ENCODE measurements at places on chromosomes 3 and 15.

- DNase-seq, result no peak
These were observed 64.5 kb downstream of the CDAN1 start for GRCh38 chr15:42672444-42672843.

GRCh38 chr3:25584011-25584789, 80.5 kb downstream of the TOP2B start:
- DNase-seq, result no peak

DNA sequence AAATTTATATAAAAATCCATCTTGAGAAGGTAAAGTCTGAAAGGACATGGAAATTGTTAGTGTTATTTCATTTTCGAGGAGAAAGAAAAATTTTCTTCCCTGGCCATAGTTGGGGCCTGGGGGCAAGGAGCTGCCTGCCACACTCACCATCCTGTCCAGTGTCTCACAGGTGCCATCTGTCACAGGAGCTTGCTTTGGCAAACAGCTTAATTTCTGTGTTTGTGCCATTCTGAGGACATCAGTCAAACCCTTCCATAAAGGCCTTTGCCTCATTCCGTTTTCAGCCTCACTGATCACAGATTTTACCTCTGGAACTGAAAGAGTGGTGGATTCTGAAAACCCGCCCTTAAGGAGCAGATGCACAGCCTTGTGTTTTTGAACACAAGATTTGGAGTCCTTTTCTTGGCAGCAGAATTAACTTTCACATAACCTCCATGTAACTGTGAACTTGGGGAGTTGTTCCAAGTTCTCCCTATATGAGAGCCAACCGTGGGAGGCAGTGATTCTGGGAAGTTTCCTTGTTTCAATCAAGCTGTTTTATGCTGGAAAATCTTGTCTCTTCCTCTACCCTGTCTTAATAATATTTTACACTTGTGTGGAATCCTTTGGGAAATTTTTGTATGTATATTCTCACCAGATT, 254.7 kb downstream of the CACNA2D3 start:
- DNase-seq, result no peak

DNA sequence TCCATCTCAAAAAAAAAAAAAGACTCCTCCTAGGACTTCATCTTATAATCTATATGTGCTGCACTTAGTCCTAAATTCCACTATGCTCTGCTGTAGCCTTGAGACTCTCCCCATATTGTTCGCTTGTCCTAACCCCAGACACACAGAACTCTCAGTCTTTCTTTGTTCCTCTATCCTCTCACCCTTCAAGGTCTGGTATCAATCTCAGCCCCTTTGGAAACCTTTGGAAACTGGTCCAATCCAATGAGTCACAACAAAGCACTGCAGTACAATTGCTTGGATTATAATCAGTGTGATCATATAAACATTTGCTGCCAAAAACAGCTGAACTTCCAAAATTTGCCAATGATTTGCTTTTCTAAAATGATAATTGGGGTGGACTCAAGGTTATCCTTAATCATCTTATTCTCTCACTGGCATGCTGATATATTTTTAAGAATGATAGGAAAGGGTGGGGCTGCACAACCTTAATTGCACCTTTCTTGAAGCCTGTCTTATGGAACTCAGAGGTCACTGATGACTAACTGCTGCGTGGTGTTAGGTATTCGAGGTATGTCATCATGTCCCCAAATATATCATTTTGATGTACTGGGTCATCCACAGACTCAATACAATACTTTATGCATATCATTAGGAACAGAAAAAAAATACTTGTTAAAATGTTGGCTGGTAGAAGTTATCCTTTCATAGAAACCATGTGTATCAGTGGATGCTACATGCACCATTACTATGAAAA, 756.7 kb downstream of the NR2F2 start:
- no peak for DNase-seq

- no peak for DNase-seq
These were observed 147.0 kb upstream of the VEPH1 start for GRCh38 chr3:157650172-157650571.

DNA sequence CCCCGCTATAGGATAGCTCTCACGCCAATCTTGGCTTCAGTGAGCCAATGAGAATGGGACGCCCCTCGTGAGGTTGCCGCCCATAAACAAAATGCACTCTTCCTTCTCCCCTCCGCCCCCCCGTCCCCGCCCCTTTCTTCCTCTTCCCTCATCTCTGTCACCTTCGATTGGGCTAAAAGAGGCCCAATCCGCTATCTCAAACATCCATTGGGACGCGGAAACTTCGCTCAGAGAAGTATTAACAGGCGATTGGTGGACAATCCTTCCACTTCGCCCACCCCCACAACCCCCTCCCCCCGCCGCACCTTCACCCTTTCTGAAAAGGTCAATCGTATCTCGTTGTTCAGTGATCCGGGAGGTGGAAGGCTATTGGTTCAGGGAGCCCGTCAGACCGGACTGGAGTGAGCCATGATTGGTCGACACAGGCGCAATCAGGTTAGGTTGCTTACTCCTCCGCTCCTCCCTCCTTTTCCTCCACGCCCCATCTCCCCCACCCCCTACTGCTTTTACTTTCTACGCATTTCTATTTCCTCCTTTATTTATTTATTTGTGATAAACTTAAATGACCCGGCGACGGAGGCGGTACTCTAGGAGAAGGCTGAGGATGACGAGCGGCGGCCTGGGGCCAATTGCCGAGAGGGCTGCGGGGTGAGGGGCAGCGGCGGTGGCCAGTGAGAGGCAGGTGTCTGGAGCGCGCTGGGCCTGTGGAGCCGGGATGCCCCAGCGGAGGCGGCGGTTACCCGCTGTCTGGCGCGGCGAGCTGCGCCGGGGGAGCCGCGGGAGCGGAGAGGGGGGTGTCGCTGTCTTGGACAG, 447 bp upstream of the ZBTB20 start:
- DNase-seq, result peak; percentile 96

DNA sequence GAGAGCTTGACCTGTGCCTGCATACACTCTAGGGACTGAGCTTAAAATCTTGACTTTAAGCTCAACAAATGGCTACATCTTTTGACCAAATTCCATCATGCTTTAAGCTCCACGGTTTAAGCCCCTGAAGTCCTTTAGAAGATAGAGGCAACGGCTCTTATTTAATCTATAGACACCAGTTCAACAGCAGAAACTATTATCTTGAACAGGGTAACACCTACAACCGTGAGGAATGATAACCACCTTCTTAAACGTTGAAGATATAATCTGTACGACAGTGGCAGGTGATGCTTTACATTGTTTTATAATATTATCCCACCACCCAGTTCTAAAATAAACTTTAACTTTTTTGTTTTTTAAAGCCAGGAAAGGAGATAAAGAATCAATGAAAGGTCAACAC, 1007.8 kb downstream of the FHIT start:
- DNase-seq, result no peak

DNA sequence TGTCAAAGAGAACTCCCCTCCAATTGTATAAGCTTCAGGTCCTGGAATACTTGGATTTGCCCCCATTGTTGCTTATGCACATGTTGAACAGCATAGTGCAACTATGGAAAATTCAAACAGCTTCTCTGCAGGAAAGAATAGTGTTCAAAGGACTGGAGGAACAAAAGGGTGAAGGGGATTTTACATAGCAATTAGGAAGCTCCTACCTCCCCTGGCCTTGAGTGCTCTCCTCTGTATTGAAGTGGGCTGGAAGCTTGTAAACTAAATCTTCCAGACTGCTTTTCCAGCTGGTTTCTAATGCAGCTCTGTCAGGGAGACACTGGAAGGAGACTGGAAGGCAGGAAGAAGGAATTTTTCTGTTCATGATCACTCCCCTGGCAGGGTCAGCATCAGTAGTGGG, 7.2 kb upstream of the ELP6 start:
- no peak for DNase-seq

DNA sequence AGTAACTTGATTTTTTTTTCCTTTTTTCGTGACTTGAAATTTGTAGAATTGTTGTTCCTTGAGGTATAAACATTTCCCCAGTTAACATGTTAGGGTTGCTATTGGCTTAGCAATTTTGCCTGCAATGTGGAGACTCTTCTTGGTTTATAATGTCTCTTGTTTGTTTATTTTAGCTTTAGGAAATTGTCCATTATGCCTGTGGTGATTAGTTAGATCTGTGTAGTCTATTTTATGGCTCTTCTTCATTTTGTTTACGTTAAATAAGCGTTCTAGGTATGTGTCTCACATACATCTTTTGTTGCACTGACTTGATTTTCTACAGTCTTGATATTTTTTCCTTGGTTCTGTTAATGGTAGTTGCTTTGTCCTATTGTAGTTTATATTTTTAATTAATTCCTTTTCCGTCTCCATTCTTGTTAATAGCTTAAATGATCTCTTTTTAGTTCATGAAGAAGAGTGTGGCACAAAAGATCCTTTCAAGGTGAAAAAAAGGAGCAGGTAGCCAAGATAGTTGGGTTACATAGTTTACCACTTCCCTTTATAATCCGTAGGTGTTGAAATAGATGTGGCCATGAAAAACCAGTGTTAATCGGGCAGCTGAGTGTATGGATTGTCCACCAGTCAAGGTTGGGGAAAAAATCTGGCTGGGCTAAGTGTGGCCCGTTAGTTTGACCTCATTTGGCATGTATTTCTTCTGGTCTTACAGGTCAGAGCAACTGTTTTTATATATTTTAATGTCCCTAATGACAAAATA, 12.1 kb downstream of the IQGAP1 start:
- DNase-seq, result no peak

- DNase-seq, result peak; percentile 52
These were observed 13.9 kb downstream of the CHST13 start for GRCh38 chr3:126537730-126538281.

GRCh38 chr3:53478166-53478830, 16.1 kb upstream of the CACNA1D start:
- no peak for DNase-seq

- no peak for DNase-seq
These were observed 648 bp downstream of the AMIGO3 start for GRCh38 chr3:49718858-49719213.

GRCh38 chr15:78446551-78446950, 8.5 kb downstream of the IREB2 start:
- DNase-seq, result no peak

GRCh38 chr15:70214276-70214675, 116.6 kb upstream of the TLE3 start:
- no peak for DNase-seq

DNA sequence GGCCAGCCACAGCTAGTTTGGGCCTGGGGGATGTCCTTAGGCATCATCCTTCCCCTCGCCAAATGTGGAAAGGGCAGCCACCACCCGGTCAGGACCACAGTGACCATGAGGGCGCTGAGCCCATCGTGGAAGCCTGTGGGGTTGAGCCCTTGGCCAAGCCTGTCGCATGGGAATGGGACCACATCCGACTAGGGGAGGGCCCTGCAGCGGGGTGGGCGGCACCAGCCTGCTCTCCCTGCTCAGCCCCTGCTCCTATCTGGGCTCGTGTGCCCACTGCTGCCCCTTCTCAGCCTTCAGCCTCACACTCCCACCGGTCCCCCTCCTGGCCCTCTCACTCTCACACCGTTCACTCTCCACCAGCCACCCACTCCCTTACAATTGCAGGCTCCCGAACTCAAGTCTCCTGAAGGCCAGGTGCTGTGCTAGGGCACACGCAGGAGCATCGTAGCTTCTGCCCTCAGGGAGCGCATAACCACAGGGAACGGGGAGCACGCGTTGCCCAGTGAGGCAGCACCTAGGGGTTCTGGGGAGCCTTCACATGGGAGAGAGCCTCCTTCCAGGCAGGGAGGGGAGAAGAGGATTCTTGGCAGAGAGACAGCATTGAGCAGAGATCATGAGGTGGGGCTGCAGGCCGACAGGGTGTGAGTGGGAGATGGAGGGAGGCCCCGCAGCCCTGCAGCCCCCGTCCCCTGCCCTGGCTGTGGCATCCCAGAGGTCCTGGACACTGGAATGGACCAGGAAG, 26.1 kb downstream of the LOXL1 start:
- DNase-seq, result no peak

DNA sequence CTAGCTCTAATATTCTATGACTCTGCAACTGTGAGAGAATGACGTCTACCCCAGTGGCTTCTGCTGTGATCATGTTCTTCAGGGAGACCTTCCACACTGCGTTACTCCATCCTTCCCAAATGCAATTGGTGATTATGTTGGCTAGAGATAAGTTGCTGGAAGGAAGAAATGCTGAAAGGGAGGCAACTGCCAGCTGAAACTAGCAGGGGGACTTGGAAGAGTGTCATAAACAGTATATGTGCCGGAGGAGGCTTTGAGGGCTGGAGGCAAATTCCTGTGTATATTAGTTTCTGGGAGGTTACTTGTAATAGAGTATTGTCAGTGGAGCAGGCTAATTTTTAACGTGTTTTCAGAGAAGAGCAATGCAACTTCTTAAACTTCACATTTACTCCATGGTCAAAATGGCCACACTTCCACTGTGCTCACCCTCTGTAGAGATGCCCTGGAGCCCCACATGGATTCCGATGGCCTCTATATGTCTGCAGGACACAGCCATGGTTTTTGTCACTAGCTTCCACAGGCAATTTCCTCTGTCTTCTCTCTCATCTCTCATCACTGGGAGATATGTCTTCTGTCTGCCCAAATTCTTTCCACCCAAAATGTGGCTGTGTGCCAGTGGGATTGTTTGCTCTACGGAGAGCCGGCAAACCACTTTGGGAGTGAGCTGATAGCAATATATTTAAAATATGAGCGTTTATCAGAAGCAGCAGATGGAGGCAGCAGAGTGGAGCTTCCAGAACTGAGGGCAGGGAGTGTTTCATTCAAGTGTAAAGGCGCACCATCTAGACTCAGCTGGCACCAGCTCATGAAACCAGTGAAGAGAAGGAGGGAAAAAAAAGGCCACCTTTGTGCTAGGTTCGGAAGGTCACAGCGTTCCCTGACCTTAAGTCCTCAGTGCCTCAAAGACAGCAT, 13.3 kb upstream of the CD47 start:
- no peak for DNase-seq

DNA sequence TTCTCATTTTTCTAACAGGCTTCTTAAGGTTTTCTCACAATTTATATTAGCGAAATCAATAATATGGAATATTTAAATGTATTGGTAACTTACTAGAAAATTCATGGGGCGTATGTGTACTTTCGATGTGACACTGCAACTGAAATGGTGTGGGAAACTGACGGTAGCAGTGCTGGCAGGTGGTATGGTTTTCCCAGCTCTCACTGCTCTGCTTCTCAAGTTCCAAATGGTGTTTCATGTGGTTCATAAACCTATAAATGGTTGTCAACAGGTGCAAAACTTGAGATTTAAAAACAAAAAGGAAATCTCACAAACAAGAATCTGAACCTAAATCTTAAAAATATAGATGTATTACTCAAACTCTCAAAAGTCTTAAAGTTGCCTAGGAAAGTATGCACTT, 54.7 kb downstream of the ZNF280D start:
- no peak for DNase-seq
